Activated CD8-positive, alpha-beta memory T cell treated with anti-CD3 and anti-CD28 coated beads, Interleukin-2, amount 50 U/mL, for 48 hours (primary cell): ENCODE measurements at places on chromosomes 11 and 22.

DNA sequence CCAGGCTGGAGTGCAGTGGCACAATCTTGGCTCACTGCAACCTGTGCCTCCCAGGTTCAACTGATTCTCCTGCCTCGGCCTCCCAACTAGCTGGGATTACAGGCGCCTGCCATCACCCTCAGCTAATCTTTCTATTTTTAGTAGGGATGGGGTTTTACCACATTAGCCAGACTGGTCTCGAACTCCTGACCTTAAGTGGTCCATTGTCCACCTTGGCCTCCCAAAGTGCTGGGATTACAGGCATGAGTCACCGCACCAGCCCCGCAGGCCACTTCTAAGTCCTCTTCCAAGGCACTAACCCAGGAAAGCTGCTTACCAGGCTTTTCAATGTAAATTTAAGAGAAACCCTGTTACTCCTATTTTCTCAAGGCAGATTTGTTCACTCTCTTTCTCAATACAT lies 50.4 kb downstream of the DENND5A start:
- DNase-seq, result no peak

DNA sequence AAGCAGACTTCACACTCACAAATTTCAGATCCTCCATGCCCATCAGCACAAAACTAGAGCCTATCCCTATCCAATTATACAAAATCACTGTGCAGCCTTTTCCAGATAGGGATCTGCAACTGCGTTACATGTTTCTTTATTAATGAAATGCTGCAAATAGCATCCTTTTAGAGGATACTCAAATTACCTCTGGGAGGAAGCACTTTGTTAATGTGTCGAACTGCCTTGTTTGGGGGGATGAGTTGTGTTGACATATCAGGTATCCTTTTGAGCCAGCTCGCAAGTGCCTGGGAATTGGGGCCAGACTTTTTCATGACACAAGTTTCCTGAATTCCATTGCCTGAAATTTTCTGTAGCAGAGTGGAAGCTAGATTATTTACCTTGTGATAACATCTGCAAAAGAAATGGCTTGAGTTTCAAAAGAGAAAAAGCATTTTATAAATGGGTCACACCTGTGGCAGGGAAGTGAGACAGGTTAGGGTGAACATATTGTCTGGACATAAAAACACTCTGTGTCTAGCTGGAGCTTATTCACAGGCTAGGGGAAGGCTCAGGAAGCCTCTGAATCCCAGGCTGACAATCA lies 299.1 kb upstream of the MTNR1B start:
- no peak for DNase-seq

DNA sequence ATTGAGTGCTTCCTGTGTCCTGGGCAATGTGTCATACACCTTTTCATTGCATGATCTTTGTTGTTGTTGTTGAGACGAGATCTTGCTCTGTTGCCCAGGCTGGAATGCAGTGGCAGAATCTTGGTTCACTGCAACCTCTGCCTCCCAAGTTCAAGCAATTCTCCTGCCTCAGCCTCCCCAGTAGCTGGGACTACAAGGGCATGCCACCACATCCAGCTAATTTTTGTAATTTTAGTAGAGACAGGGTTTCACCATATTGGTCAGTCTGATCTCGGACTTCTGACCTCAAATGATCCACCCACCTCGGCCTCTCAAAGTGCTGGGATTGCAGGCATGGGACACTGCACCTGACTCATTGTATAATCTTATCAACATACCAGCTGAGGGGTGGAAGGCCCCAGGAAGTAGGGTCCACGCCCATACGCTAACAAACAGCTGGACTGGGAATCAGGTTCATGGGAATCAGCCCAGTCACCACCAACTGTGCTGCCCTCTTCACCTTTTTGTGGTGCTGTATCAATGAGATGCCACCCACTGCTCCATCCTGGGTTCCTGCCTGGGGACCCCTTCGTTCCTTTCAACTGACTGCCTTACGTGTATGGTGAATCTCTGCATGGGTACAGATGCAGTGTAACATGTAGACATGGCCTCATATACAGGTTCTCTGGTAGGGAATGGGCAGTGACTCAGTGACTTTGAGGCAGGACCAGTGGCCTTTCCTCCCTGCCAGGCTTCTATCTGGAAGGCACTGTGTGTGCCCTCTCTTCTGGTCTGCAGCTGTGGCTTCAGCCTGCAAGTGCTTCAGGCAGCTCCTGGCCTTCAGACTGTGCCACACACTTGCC lies 32.5 kb upstream of the YWHAH start:
- DNase-seq, result no peak

DNA sequence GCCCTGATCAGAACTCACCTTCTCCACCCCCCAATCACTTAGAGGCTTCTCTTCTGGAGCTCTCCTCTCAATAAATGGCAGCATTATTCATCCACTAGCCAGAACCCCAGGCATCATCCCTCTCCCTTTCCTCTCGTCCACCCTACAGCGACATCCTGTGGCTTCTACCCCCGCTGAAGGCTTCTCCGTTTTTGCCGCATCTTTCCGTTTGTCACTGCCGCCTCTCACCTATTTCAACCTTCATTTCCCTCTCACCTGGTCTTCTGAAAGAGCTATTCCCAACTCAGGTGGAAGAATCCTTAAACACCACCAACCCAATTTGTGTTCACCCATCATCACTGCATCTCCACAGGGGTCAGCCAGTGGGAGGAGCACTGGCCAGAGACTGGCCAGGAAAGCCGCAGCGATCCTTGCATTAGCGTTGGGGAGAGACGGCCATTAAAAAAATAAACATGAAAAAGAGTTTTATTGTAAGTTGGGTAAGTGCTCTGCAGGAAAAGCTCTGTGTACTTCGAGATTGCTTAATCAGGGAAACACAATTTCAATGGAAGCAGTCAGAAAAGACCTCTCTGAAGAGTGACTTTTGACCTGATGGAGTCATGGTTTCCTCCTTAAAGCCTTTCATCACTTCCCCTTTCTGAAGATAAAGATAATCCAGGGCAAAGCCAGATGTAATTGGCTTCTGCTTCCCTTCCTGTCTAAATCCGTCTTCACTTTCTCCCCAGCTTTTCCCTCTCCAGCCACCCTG lies 36.7 kb downstream of the SPATA19 start:
- DNase-seq, result no peak

- no peak for DNase-seq
These were observed 32.6 kb downstream of the YPEL1 start for GRCh38 chr22:21702700-21703683.

DNA sequence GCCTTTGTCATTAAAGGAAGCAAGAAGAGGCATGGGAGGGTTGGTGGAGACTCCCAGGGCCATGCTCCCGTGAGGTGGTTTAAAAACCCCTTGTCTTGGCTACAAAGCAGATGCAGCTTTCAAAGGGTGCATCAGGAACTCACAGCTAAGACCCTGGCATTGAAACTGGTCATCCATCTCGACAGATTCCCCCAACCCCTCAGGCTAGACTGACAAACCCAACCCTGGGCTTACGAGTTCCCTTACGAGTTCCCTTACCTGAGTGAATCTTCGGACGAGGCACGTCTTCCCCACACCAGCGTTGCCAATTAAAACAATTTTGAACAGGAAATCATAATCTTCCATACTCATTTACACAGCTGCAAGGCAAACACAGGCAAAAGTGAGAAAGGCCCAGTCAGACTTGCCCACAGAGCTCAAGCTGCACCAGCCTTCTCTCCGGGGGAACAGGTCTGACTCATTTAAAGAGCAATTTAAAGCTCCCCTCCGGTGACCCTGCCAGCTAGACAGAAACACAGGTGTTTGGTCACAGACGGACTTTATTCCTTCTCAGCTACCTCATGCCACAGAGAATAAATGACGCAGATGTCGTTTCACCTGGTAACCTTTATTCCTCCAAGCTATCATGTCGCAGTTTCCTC lies 74.6 kb downstream of the RAB30 start:
- DNase-seq, result peak; percentile 70

DNA sequence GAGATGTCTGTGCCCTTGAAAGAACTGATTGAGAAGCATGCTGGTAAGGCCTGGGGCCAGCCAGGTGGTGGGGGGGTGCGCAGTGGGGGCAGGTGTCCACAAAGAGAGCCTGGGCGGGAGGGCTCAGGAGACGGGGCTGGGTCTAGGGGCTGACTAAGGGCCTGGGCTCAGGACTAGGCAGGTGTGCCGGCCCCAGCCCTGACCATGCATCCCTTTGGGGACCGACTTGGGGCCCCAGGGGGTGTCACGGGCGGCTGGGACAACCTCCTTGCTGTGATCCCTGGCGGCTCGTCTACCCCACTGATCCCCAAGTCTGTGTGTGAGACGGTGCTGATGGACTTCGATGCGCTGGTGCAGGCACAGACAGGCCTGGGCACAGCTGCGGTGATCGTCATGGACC lies 4.4 kb downstream of the NDUFV1 start:
- no peak for DNase-seq

- DNase-seq, result no peak
These were observed 61.0 kb downstream of the CYTH4 start for GRCh38 chr22:37343348-37343747.

- DNase-seq, result no peak
These were observed 364.2 kb downstream of the TENM4 start for GRCh38 chr11:79076526-79077115.
